Dermis blood vessel endothelial cell (primary cell): ENCODE measurements at places on chromosomes 6 and 20. TPM values are rescaled to one million over a fixed set of nuclear protein-coding genes. Genes with fewer than 3 reads are reported as not detected.

Gene CRISP2
- not detected in 2 replicates for total RNA-seq

Gene KIF16B
- 9.7 and 12.9 TPM in 2 replicates for total RNA-seq

Gene KIAA1755
- 0.05 and 0.51 TPM in 2 replicates for total RNA-seq

Gene TENT5A
- total RNA-seq = 1.5 TPM in 2 replicates

Gene AMD1
- 64.0 and 89.0 TPM in 2 replicates for total RNA-seq

Gene SRF
- total RNA-seq = 16.5 and 19.7 TPM in 2 replicates

Gene SMLR1
- not detected in 2 replicates for total RNA-seq
